ENCODE measurements at places on chromosomes 7 and 10. TPM values are rescaled to one million over a fixed set of nuclear protein-coding genes. Genes with fewer than 3 reads are reported as not detected.

- DNase-seq = no peak
Observed at GRCh38 chr7:26508481-26508880, 216.8 kb downstream of the SNX10 start.

DNA sequence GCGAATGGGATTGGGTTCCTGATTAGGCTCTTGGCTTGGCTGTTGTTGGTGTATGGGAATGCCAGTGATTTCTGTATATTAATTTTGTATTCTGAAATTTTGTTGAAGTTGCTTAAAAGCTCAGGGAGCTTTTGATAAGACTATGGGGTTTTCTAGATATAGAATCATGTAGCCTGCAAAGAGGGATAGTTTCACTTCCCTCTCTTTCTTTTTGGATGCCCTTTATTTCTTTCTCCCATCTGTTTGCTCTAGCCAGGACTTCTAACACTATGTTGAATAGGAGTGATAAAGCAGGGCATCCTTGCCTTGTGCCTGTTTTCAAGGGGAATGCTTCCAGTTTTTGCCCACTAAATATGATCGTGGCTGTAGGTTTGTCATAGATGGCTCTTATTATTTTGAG lies 40.4 kb upstream of the MPP7 start:
- no peak for DNase-seq

GRCh38 chr7:63054191-63054661 lies 944.4 kb upstream of the ZNF722 start:
- no peak for DNase-seq

Gene TMEM273
- 12.6 TPM for total RNA-seq

Measured in thyroid gland (tissue), 4 donors.